ENCODE measurements at places on chromosomes 4 and X.

DNA sequence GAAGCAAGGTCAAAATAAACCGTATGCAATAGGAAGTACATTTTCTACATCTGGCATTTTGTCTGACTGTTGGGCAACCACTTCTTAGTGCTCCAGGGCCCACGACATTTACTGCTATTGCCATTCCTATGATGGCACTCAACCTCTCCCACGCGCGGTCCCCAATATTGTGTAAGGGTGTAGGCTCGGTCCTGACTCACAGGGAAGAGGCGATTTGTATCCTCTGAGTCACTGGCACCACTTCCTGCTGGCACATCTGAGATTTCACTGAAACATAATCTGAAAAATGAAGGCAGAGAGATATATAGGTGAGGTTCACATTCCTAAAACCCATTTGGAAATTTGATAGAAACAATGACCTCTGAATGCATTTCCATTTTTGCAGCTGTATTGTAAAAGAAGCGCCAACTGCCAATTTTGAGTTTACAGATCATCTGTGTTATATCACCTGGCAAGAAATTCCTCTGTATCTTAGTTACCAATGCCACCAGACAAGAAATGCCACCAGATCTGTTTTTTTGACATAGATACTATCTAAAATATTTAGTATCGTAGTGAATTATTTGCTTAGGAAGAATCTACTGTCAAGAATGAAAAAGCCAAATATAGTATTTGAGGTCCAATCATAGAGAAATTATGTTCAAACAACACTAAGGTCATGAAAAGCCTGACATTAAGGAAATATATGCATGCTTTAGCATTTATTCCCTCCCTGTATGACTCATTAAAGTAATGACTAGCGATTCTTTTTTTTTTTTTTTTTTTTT is 9.8 kb downstream of the EREG start:
- DNase-seq: no peak

DNA sequence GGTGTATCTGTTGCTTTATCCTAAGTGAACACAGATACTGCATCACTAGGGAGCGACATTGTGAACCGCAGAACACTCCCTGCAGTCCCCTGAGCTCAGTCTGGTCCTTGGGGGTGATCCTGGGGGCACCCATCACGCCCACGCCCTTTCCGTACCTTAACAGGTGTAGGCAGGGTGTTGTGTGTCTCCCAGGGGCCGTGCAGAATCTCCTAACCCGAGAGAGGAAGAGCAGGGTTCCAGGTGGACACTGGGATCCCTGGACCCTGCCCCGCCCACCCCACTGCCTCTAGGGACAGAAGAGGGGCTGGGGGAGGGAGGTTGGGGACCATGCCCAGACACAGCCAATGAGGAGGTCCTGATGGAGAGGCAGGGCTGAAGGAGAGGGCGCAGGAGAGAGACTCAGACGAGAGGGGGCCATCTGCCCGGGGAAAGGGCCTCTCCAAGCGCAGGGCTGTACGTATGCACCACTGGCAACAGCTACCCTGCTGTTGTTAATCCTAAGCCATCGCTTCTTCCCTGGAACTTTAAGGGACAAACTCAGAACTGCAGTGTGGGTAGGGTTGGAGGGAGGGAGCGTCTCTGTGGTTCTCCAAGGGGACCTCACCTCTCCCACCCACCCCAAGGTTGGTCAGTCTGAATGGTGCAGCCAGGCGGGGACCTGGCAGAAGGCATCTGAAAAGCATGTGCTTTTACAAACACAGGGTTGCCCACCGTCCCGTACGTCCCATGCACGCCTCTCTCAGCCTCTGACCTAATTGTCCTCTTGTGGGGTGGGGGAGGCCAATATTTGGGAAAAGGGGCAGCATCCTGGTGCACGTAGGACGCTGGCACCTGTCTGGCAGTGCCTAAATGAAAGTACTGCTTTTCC is 2.5 kb downstream of the P2RY8 start:
- DNase-seq: no peak

DNA sequence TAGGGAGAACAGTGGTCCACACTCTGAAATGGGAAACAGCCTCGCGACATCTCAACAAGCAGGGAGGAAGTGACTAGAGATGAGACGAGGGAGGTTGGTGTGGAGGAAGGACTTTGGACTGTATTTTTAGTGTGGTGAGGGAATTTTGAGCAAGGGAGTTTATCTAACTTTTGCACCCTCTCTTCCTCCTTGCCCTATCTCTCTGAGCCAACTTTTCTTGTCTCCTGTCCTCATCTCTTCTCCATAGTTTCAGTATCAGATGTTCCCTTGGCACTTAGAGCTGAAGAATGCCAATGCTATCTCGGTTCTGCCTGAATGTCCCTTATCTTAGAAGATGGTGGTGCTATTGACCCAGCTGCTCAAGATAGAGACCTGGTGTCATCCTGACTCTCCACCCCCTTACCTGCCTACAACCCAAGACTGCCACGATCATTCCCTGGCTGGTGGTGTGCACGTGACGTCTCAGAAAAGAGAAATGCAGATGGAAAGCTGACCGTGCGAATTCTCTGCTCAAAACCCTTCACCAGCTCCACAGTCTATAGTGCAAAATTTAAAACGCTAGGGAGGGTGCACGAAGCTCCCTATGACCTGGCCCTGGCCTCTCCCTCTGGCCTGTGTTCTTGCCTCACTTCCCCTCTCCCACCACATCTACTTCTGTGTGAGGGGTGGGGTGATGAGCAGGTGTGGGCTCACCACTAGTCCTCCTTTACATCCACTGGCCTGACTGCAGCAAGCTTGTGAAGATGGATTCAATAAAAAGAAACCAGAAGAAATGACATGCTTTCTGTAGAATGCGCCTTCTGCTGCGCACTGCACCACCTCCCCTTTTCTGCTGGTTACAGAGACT is 20.9 kb downstream of the MPP1 start:
- DNase-seq: no peak

DNA sequence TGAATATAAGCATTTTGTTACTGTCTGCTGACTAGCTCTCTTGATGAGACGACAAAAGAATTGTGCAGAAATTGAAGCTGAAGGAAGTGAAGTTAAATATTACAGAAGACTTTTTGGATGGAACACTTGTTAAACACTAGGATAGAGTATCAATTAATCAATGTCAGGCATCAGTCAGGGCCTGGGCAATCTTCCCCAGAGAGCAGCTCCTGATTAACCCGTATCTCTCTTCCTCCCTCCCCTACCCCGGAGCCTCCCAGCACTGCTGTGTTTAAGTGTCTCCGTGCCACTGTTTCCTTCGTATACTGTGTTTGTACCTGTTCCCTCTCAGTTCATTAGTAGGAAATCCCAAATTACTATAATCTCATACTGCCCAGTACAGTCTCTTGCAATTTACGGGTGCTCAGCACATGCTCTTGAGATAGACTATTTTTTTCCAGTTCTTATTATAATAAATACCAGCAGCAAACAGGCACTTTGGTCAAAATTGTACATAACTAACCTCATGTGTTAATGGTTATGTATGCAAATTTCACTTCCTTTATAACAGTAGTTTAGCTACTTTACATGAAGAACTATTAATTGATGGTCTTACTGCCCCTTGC is 765.7 kb upstream of the FTHL17 start:
- no peak for DNase-seq

DNA sequence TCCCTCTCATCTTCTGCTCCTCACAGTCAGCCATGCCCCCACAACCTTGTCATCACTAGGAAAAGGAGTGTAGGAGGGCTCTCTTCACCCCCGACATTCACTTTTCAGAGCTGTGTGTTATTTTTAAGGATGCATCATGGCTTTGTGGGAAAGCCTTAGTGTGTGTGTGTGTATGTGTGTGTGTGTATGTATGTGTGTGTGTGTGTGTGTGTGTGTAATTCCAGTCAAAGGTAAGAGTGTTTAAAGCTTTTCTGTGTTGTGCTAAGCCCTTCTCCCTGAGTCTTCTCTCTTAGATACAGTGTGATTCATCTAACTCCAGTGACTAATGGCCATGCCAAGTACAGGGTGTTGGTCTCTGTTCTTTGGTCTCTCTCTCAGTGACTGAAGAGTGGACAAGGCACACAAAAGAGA is 76.6 kb downstream of the CHIC2 start:
- no peak for DNase-seq

DNA sequence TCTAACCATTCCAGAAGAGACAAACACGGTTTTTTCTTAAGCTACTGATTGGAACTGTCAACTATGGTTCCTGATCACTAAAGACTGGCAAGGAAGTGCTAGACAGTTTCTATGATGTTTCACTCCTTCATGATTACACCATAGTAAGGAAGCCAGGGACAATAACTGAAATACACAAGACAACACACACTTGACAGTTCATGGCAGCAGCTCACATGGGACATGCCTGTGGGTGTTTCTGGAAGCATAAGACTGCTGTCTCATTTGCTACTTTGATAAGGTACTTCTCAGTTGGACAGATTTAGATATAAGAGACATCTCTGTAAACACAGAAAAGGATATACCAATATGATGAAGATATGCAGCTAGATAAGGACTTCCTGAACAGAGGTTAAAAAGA is 8.3 kb upstream of the IRAK1 start:
- DNase-seq: no peak

DNA sequence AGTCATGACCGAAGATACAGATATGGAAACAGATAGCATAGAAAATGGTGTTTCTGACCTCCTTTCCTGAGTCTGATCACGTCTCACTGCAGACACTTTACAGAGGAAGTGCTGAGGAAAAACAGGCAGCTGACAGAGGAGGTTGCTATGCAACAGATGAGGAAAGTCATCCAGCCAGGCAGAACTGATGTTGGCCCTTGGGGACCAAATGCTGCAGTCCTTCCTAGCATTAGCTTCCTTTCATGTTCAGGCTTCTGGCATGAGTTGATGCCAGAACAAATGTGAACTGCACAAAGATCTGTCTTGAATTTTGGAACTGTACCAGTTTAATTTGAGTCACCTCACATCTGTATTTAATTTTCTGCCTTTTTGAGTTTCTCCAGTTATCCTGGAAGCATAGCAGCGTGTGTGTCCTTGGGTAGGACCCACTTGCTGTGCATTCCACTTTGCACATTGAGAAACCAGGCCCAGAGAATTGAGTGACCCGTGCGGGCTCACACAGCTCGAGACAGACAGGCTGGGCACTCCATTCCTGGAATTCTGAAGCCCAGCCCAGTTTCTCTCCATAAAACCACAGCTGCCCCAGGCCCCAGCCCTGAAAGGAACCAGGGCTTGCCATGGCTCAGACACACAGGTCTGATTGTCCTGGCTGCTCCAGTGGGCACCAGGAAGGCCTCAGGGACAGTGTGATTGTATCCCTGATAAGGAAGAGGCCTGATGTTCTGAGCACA is 1.4 kb upstream of the MAGED1 start:
- no peak for DNase-seq

GRCh38 chr4:144715230-144715629 is 69.3 kb downstream of the HHIP start:
- DNase-seq: no peak

DNA sequence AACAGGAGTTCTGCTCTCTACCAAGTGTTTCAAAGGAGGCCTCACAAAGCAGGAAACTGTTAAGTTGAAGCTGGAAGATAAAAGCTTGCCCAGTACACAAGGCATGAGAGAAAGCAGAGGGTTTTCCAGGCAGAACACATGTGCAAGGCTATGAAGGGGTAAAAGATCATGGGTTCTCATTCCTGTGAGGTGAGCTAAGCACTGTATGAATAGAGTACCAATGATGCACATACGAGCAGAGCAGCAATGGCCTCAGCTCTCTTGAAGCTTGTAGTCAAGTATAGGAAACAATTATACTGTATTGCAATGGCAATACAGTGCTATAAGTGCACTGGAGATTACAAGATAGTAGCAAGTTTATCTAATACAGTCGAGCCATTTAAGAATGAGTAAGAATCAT is 18.0 kb downstream of the TTC29 start:
- DNase-seq: no peak

- DNase-seq: no peak
Measured at GRCh38 chrX:136162827-136163570, 15.7 kb downstream of the FHL1 start.

- no peak for DNase-seq
Measured at GRCh38 chr4:184755278-184755677, 21.4 kb upstream of the CENPU start.

- DNase-seq: no peak
Measured at GRCh38 chr4:172173206-172173605, 360.0 kb downstream of the GALNTL6 start.

DNA sequence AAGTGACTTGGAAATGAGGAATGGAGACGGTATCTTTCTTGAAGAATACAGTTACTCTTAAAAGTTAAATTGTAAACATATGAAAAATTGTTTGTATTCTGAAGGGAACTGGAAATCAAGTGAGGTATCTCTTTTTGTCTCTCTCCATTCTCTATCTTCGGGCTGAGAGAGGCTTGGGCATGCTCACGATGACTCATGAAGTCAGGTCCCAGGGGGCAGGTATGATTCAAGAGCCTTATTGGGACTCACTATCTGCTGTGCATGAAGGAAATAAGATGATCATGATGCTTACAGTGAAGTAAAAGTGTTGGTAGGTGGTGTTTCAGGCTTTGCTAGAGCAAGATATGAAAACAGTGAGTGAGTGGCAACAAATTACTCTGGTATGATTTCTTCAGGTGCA is 200.4 kb upstream of the PITX2 start:
- no peak for DNase-seq

- no peak for DNase-seq
Measured at GRCh38 chrX:1140236-1140681, 72.2 kb downstream of the CRLF2 start.

GRCh38 chrX:40012039-40012867 is 85.5 kb downstream of the BCOR start:
- no peak for DNase-seq

DNA sequence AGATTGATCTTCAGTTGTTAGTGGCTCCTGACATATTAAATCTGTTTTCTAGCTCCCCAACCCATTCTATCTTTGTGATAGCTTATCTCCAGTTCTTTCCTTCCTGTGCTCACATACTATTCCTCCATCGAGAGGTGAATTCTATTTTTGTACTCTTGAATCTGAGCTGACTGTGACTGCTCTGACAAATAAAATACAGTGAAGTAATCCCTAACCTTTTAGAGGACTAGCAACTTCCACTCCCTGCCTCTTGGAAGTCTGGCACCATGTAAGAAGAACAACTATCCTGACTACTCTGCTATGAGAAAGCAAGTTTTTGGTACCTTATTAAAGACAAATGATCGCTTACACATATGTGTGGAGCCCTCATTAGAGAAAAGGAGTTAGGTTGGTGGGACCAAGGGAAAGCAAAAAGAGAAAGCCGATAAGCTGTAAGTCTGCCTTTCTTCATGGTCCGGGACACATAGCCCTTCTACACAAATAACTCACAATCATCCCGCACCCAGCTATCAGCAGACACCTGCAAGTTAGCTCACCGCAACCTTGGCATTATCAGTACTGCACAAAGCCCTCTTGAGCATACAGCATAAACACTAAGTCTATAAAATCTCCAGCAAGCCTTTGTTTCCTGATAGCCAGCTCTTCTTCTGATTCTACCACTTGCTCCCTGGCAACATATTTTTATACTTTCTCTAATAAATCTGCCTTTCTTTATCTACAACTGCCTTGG is 13.5 kb upstream of the PPM1K start:
- no peak for DNase-seq
